ENCODE measurements at places on chromosomes 2 and 18.

GRCh38 chr2:149645391-149645790 is 57.8 kb upstream of the MMADHC start:
- DNase-seq = peak; percentile 82

- no peak for DNase-seq
Observed at GRCh38 chr2:23635442-23636340, 250.7 kb downstream of the KLHL29 start.

DNA sequence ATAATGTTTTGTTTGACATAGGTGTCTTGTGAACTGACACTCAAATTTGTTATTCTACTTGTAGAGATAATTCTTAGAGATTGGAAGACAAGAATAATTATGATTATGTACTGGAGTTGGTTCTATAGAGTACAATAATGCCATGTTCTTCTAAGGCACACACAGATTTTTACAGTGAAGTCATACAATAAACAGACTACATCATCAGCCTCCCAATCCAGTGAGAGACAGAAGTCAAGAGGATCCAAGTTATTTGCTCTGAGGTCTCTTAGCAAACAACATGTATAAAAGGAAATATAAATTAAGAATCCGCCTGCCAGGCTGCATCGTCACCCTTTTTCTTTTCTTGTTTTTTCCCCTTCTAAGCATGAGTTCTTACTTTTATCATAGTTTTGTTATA is 613.5 kb upstream of the SETBP1 start:
- no peak for DNase-seq

DNA sequence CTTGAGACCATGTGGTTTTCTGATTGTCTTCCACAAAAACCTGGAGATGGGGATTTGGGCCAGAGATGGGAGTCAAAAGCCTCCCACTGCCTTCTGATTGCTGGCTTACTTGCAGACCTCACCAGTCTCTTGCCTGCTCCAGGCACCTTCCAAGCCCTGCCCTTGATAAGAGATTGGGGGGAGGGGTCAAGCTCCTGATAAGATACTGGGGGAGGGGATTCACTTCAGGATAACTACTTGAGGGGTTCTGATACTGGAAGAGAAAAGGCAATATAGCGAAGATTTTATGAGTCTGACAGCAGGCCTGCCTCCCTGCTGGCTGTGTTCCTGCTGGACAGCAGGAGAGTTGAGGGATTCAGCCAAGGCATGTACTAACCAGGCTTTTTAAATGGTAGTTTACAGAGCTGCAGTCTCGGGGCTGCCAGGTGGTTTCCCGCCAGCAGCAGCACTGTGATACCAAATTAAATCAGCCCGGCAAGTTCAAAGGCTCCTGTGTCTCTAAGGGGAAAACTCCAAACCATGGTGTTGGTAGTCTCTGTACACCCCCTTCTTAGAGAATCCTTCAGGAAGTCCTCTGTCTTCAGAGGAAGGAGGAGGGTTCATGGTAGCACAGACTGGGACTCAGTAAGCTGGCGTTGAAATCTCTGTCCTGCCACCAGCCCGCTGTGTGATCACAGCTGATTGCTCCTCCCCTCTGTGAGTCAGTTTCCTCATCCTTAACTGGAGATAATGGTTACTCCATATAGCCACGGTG is 58.3 kb downstream of the FBXO36 start:
- DNase-seq = peak; percentile 25

DNA sequence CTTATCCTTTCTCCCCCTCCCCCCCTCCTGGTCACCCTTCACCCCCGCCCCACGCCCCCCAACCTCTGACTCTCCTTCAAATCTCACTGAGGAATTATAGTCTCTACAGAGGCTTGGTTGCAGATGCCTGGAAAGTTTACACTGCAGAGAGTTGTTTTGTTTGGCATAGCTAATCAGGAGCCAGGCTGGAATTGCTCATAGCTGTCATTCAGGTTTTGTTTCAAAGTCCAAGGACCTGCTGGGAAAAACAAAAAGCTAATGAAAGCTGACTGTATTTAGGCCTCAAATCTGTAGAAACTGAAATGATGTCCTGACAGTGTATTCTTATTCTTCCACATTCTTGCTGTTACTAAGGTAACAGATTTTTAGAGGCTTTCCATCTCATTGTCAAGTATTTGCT is 22.6 kb downstream of the GREB1L start:
- DNase-seq = no peak

DNA sequence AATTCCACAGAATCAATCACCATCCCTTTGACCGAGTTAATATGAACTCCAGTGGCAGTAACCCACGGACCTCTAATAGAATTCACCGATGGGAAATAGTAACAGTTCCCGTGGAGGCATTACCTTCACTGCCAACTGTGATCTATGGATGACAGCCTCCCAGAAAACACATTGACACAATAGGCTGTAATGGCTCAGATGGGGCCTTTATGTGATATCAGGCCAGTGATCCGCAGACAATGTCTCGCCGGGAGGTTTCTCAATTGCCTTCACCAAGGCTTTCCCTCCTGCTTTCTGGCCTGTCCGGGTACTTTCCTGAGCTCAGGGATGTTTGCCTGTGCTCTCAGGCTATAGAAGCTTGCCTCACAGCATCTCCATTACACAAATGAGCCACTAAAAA is 34.4 kb upstream of the KLF7 start:
- no peak for DNase-seq

DNA sequence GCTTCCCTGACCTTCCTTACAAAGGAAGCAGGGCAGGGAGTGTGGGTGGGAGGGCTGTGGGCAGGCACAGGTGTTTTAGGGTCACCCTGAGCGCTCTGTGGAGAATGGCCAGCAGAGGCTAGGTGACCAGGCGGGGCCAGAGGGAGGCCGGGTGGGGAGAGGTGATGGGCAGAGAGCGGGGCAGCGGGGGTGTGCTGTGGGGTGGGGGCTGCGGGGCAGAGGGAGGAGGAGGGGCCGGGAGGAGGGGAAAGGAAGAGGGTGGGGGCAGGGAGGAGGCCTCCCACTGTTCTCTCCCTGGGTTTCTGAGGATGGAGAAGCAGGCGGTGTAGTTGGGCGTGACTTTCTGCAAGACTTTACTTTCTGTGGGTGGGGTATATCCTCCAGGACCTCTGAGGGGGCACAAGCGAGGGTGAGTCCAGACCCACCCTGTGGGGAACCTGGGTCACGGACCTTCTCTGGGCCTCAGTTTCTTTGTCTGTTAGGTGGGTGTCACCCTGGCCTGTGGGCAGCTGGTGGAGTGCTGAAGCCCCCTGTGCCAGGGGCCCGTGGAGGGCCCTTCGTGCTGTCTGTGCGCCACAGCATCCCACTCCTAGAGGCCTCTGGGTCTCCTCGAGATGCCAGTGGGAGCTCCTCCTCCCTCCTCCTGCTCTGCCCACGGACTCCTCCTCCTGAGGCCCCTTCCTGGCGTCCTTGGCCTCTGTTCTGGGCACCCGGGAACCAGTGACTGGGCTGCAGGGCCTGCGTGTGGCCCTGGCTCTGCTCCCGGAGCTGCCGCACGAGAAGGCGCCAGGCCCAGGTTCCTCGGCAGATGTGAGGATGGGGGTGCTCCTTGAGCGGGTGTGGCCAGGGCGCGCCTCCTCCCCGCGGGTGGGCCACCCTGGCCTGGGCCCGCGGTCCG is 6.3 kb upstream of the NEU4 start:
- DNase-seq = no peak

- DNase-seq = peak; percentile 33
Observed at GRCh38 chr2:98013407-98014042, 17.8 kb upstream of the TMEM131 start.

DNA sequence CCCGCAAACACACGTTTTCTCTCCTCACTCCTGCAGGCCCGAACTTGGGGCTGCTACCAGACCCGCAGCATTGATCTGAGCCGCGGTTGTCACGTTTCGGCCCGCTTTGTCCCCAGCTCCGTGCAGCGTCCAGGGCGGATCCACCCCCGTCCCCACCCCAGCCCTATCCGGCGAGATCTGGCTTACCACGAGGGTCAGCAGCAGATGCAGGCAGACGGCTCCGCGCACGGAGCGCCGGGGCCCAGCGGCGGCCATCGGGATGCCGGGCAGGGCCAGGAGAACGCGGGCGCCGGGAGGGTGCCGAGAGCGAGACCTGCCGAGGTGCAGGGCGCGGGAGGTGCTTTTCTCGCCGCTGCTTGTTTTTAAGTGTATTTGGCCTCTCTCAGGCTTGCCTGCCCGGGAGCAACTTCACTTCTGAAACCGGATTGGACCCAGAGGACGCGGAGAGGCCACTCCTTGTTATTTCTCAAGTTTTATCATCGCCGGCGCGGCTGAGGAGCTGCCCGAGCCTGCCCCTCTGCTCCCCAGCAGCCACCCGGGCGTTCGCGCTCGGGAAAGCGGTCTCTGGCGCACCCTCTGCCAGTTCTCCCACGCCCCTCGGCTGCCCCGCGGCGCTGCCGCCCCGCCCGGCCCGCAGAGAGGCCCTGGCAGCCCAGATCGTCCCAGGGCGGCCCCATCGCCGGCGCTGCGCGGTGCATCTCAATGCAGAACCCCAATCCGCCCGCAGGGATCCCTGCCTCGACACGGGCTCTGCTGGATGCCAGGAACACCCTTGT is at the start of gene DSC3:
Gene DSC3, minus strand, starts transcription at position 337 of the 776 bp plus-strand sequence. Its CDS starts 82 bp downstream, at position 255.
- DNase-seq = no peak

- DNase-seq = no peak
Observed at GRCh38 chr2:30314981-30315380, 83.6 kb downstream of the LBH start.

- peak; percentile 18 for DNase-seq
Observed at GRCh38 chr2:120299561-120299960, 46.4 kb upstream of the INHBB start.

DNA sequence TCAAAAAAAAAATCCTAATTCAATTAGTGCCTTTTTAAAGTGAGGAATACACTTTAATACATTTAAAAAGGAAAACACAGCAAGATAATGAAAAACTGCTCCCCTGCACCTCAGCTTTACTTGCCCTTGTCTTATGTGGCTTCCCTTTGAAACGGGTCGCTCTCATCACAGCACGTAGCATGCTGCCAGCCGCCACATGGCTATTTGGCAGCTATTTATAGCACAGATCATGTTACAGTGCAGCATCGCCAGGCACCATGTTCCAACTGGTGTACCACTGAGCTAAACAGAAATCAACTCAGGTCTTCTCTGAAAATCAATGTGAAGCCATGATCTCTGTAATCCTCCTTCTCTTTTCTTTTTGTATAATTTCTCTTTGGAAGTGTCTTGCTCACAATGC is 65.1 kb downstream of the TMEM182 start:
- DNase-seq = peak; percentile 17

DNA sequence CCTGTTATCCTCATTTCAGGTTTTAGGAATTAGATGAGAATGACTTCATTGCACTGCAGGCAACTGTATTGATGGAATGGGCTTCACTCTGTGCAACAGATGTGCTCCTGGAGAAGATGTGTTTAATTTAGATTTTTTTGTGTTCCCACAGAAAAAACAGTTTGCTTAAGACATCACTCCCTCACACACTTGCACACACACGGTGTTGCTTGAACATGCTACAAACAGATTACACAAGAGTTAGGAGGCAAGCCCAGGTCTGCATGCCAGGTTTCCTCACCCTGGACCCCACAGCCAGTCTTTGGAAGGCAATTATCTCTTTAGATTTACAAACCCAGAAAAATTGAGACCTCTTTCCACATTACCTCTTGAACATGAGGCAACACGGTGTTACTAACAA is 93.7 kb upstream of the KLHL29 start:
- peak; percentile 43 for DNase-seq

DNA sequence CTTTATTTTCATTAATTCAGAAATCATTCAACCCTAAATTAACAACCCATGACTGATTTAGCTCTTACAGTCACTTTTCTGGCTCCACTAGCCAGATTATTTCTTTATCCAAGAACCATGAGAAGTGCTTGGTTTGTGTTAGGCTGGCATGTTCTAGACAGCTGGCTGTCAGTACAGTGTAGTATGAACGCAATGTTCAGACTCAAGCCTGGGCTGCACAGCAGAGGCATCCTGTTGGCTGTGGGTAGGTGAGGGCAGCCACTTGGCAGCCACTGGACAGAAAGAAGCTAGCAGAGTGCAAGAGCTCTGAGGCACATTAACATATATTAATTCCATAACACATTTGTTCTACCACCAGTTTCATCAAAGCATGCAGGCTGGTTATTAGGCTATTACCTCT is 522.9 kb upstream of the FSHR start:
- no peak for DNase-seq

DNA sequence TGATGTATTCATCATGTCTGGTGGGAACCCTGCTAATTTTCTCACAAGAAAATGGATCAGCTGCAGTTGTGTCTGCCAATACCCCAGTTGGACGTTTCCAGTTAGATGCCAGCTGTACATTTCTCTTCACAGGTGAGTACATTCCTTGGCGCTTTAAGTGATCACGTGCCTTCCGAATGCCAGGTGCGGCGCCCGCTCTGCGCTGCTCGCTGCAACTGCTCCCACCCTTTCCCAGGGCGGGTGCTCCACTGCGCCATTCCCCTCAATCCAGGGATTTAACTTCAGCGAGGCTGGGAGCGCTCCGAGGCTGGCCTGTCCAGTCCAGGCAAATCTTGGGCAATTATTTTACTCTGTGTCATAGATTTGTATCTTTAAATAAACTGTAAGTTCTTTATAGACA is 225.0 kb upstream of the RAB6C start:
- no peak for DNase-seq

- no peak for DNase-seq
Observed at GRCh38 chr2:80420530-80421208, 116.1 kb upstream of the LRRTM1 start.

- DNase-seq = no peak
Observed at GRCh38 chr2:155485141-155485842, 786.8 kb downstream of the KCNJ3 start.

DNA sequence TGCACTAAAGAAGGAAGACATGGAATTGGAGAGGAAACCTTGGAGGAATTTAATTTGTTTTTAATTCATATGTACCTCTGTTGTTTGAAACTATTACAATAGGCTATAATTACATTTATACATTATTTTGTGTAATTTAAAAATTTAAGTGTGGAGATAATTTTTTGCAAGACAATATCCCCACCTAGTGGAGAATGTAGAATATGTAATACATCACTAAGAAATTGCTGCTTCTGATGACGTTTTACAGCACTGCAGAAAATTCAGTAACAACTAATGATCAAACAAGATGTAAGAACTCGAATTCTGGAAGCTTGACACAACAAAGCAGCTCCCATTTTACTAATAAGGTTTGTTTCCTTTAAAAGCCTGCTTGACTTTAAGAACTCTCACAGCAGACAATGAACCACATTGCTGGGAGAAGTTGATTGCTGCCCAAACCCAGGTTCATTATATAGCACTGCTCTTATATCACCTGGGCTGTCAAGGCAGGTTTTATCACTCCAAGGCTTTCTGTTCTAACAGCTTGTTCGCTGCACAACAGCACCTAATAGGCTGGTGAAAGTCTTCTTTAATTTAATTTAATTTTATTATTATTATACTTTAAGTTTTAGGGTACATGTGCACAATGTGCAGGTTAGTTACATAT is 53.4 kb downstream of the THADA start:
- peak; percentile 53 for DNase-seq

GRCh38 chr2:12127638-12128037 is 381.2 kb downstream of the LPIN1 start:
- DNase-seq = no peak

- DNase-seq = no peak
Observed at GRCh38 chr2:138652378-138652777, 127.8 kb downstream of the NXPH2 start.

GRCh38 chr2:197560146-197560665 is 44.3 kb downstream of the MOB4 start:
- no peak for DNase-seq

- peak; percentile 96 for DNase-seq
Observed at GRCh38 chr2:234251326-234252271, 201.1 kb downstream of the SPP2 start.

GRCh38 chr2:9434489-9434888 is 11.0 kb downstream of the CPSF3 start:
- DNase-seq = no peak

Measured in fibroblast of skin of abdomen (primary cell).